Activated CD4-positive, alpha-beta T cell treated with anti-CD3 and anti-CD28 coated beads for 36 hours (primary cell): ENCODE measurements at places on chromosomes 11 and 22. TPM values are rescaled to one million over a fixed set of nuclear protein-coding genes. Genes with fewer than 3 reads are reported as not detected.

DNA sequence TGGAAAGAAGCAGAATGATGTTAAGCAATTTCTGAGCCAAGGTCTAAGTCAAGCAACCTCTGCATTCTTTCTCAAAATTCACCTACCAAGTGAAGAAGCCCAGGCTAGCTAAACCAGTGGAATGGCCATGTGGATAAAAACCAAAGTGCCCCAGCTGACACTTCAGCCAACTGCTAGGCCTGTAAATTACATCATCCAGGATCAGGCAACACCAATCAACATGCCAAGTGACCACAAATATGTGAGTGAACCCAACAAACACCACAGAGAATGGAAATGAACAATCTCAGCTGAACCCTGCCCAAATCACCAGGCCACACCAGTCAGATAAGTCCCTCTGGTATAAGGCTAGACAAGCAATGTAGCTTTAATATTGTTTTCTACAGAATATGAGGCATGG lies 25.1 kb upstream of the FJX1 start:
- no peak for DNase-seq

DNA sequence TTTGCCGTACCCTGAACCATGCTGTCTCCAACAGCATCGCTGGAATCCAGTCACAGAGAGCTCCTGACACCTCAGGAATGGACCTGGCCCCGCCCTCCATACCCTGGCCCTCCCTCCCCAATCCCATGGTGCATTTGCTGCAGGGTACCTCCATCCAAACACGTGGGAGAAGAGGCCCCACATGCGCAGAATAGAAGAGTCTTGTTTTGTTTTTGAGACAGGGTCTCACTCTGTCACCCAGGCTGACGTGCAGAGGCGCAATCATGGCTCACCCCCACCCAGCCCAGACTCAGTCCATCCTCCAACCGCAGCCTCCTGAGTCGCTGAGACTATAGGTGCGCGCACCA lies 2.3 kb upstream of the PNPLA2 start:
- DNase-seq: no peak

DNA sequence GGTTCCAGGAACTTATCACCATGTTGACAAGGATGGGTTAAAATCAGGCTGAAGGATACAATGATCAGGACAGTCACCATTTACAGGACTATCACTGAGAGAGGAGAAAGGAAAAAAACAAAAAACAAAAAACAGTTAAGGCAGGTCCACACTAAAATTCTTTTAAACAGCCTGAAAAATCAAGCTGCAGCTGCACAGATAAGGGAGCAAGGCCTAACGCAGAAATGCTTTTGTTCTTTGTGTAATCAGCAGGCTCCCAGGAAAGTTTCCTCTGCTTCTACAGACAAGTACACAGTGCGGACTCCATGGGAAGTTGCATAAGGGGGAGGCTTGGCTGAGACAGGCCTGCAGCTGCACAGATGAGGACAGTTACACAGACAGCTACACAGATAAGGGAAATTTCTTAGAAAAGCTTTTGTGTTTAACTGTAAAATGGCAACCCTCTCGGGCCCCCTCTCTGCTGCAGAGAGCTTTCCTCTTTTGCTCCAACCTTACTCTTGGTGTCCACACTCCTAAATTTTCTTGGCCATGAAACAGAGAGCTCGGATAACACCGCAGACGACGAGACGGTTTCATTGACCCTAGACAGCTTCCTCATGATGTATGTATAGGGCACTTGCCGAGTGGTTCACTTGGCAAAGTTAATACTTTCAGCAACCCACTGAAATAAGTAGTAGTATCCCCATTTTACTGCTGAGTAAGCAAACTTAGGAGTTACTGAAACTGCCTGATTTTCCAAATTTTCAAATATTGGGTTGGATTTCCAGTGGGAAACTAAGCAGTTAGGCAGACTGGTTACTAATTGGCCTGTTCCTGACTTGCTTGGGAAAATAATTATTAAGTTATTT lies 45.5 kb downstream of the PIWIL3 start:
- DNase-seq: no peak

DNA sequence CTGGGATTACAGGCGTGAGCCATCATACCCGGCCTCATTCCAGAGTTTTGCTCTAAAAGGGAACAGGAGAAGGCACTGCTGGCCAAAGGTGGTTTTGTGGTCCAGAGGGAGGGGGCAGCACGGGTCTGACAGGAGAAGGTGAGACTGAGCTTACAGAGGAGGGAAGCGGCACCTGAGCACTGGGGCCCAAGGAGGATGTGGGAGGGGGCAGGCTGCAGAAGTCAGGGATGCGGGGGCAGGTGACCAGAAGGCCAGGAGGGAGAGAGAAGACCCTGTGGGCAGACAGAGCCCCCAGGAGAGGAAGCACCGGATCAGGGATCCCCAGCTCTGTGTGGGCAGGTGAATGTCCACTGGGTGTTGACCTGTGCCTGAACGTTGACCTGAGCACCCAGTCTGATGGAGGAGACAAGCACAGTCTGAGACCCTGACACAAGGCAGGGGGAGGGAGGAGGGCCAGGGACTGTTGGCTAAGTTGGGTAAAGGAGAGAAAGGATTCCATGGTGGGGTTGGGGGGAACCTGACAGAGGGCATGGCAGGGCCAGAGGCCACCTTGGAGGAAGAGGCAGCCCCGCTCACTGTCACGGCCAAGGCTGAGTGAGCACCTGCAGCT lies 12.0 kb upstream of the PRR5 start:
- no peak for DNase-seq

Gene FXYD6
- total RNA-seq: 0.46 TPM

DNA sequence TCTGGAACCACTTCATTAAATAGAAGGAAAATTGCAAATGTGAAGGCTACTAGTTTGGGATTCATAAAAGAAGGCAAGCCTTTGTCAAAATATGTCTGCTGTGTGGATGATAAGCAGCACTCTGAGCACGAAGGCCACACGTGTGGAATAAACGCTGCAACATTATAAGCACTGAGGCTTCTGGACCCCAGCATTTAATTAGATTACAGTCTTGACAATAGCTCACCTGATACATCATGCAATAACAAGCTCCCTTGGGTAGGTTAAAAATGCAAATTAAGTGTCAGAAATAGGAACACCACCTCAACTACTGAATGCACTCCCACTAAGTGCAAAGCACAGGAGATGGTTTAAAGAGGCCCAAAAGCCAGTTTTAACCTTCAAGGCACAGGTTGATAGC lies 179.3 kb downstream of the LARGE1 start:
- no peak for DNase-seq

Gene DBX1
- not detected for total RNA-seq
